HCT116 (cell line): ENCODE measurements at places on chromosomes 11 and 22.

GRCh38 chr11:111077530-111078322, 167.8 kb upstream of the POU2AF2 start:
- no peak overlapping the region for H3K4me3 ChIP-seq
- DNase-seq = no peak
- no peaks in the 10 kb centered on the region for H3K36me3 ChIP-seq

GRCh38 chr11:83257761-83258168, 28.4 kb downstream of the CCDC90B start:
- no peak overlapping the region for H3K4me3 ChIP-seq
- no peak for DNase-seq
- no peaks in the 10 kb centered on the region for H3K27me3 ChIP-seq
- no peak overlapping the region for H3K27ac ChIP-seq
- peaks cover 6% of the 10 kb centered on the region for H3K4me1 ChIP-seq

DNA sequence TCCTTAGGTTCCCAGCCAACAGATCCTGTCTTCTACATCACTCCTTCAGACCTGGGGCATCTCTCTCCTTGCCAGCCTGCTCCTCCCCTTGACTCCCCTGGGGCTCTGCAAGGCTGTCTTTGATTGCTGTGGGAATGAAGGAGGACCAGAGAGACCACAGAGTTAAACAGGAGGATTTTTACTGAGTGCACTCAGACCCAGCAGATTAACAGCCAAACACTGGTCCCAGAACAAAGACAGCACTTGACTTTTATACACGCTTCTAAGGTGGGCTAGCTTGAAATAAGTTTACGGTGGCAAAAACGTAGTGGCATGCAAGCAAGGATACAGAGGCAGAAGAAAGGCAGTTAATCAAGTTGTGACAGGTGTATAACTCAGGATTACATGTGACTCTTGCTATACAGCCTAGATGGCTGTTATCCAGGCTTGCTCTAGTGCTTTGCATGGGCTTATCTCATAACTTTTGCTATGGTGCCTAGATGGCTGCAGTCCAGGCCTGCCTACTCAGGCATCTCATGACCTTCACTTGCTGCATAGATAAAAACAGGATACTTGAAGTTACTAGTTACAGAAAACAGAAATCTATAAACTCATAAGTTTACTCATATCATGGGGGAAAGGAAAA, 22.0 kb upstream of the GLYATL1 start:
- no peak overlapping the region for H3K27ac ChIP-seq
- H3K36me3 ChIP-seq = no peaks in the 10 kb centered on the region
- no peak overlapping the region for H3K4me3 ChIP-seq
- no peak for DNase-seq
- no peaks in the 10 kb centered on the region for H3K4me1 ChIP-seq
- no peaks in the 10 kb centered on the region for H3K27me3 ChIP-seq

GRCh38 chr22:41905411-41906202, 9.3 kb downstream of the SHISA8 start:
- H3K36me3 ChIP-seq = peaks cover 7% of the 10 kb centered on the region; the same call in 1 of the 2 replicates
- no peaks in the 10 kb centered on the region for H3K27me3 ChIP-seq
- H3K4me1 ChIP-seq = no peaks in the 10 kb centered on the region; the same call in 1 of the 2 replicates
- no peak for DNase-seq

DNA sequence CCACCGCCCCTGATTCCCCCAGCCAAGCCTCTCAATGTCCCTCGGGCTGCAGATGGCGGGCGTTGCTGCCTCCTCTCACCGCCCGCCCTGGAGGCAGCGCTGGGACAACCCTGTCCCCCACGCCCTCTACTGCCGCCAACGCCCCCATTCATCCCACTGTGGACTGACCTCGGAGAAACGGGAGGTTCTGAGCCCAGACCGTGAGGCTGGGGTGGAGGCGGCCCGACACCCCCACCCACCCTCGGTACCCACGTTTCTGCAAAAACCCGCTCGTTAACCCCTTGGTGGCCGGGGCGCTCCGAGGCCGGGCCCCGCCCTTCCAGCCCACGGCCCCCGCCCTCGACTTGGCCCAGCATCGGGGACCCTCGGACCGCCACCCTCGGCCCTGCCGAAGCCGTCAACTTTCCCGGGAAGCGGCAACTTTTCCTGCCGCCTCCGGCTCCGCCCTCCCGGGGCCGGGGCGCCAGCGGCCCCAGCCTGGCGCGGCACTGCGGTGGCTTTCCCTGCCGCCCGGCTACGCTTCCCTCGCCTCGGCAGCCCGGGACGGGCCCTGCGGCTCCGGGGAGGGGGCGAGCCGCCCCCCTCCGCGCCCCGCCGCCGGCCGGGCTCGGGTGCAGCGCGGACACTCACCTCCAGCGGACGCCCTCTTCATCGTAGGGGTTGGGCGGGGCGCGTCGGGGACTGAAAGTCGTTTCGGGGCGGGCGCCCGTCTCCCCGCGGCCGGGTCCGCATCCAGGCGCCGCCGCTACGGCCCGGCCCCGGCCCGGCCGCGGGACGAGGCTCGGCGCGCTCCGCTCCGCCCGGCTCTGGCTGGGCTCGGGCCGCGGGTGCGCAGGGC, 458 bp downstream of the RTN4R start:
- H3K27me3 ChIP-seq = no peaks in the 10 kb centered on the region
- H3K4me3 ChIP-seq = peak overlapping the region; percentile 62
- H3K4me1 ChIP-seq = peaks cover 10% of the 10 kb centered on the region; the same call in 1 of the 2 replicates
- no peak for DNase-seq
- H3K27ac ChIP-seq = peak overlapping the region; percentile 61
- no peaks in the 10 kb centered on the region for H3K36me3 ChIP-seq

DNA sequence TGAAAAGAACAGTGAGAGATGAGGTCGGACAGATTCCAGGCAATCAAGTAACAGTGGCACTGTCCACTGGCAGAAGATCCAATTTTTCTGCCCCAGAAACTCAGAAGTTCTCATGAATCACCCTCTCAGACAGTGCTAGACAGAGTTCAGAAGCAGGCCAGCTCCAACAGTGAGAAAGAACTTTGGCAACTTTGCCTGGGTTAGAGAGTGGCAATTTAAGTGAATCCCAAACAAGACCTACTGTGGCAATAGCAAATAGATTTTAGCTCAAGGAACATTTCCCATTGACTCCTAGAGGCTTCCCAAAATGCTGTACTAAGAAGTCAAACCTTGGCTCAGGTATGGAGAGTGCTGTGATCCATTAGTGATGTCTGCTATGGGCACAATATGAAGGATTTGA, 12.3 kb downstream of the CD44 start:
- H3K4me1 ChIP-seq = peaks cover 19% of the 10 kb centered on the region
- no peak for DNase-seq
- H3K27ac ChIP-seq = peak overlapping the region; percentile 2; the same call in 1 of the 2 replicates
- no peak overlapping the region for H3K4me3 ChIP-seq
- no peaks in the 10 kb centered on the region for H3K27me3 ChIP-seq

GRCh38 chr11:126465573-126466188, 110.2 kb downstream of the ST3GAL4 start:
- no peaks in the 10 kb centered on the region for H3K4me1 ChIP-seq
- DNase-seq = no peak
- H3K27me3 ChIP-seq = peaks cover 18% of the 10 kb centered on the region; the same call in 1 of the 2 replicates
- no peak overlapping the region for H3K4me3 ChIP-seq

GRCh38 chr11:32895471-32895870, 2.9 kb downstream of the QSER1 start:
- no peak overlapping the region for H3K27ac ChIP-seq
- H3K4me3 ChIP-seq = no peak overlapping the region
- no peaks in the 10 kb centered on the region for H3K27me3 ChIP-seq
- peaks cover 19% of the 10 kb centered on the region for H3K4me1 ChIP-seq

DNA sequence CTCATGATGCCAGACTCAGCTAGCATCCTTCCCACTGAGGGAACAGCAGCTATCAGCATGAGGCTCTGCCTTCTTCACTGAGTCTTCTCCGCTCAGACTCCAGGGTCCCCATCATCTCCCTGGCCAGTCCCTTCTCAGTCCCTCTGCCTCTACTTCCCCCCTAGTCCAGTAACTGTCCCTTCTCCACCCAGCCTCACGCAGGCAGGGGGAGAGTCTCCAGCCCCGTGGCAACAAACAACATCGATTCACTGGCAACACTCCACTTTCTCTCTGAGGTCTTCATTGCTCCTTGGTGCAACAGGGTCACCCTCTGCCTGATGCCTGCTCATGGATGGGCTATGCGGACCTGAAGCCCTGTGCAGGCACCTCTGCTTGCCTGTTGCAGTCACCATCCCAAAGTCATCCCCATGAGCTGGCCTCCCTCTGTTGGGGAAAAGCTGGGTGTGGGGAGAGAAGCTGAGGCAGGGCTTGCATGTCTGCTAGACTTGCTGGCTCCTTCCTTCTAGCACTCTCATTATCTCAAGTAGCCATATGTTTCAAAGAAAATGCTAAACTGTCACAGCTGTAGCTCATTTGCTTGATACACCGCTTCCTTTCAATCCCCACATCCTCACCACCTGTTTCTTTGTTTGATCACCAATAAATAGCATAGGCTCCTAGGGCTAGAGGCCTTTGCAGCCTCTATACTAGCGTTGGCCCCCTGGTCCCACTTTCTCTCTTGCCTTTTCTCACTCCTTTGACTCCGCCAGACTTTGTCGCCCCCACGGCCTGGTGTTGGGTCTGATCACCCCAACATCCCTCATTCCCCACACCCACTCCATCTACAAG, 4.3 kb upstream of the BCR start:
- no peak for DNase-seq
- no peaks in the 10 kb centered on the region for H3K36me3 ChIP-seq
- H3K27me3 ChIP-seq = no peaks in the 10 kb centered on the region
- H3K4me3 ChIP-seq = no peak overlapping the region

GRCh38 chr22:35313311-35314121, 13.8 kb downstream of the TOM1 start:
- DNase-seq = no peak
- no peak overlapping the region for H3K27ac ChIP-seq
- no peaks in the 10 kb centered on the region for H3K36me3 ChIP-seq

- no peaks in the 10 kb centered on the region for H3K36me3 ChIP-seq
- H3K4me3 ChIP-seq = peak overlapping the region; percentile 76
- peaks cover 20% of the 10 kb centered on the region for H3K4me1 ChIP-seq
- peak overlapping the region; percentile 79 for H3K27ac ChIP-seq
- DNase-seq = no peak
Measured at GRCh38 chr11:76380159-76380976, 564 bp downstream of the THAP12 start.

- H3K4me3 ChIP-seq = no peak overlapping the region
- H3K4me1 ChIP-seq = no peaks in the 10 kb centered on the region
- no peaks in the 10 kb centered on the region for H3K27me3 ChIP-seq
- no peak overlapping the region for H3K27ac ChIP-seq
- no peaks in the 10 kb centered on the region for H3K36me3 ChIP-seq
Measured at GRCh38 chr11:60029015-60029632, 11.1 kb upstream of the OOSP2 start.

GRCh38 chr11:65014726-65015227, 817 bp downstream of the ARL2 start:
- H3K36me3 ChIP-seq = no peaks in the 10 kb centered on the region
- H3K27me3 ChIP-seq = no peaks in the 10 kb centered on the region
- H3K27ac ChIP-seq = peak overlapping the region; percentile 87

- H3K27ac ChIP-seq = no peak overlapping the region
- DNase-seq = no peak
- peaks cover 8% of the 10 kb centered on the region; the same call in 1 of the 2 replicates for H3K4me1 ChIP-seq
- no peaks in the 10 kb centered on the region for H3K36me3 ChIP-seq
Measured at GRCh38 chr11:134049303-134049702, 19.6 kb upstream of the JAM3 start.

- DNase-seq = no peak
- H3K4me1 ChIP-seq = no peaks in the 10 kb centered on the region
- H3K4me3 ChIP-seq = no peak overlapping the region
Measured at GRCh38 chr11:14320020-14320419, 39.0 kb downstream of the RRAS2 start.

GRCh38 chr22:50323900-50324299, 2.9 kb downstream of the DENND6B start:
- no peaks in the 10 kb centered on the region for H3K36me3 ChIP-seq
- H3K4me1 ChIP-seq = peaks cover 32% of the 10 kb centered on the region
- H3K27ac ChIP-seq = no peak overlapping the region

DNA sequence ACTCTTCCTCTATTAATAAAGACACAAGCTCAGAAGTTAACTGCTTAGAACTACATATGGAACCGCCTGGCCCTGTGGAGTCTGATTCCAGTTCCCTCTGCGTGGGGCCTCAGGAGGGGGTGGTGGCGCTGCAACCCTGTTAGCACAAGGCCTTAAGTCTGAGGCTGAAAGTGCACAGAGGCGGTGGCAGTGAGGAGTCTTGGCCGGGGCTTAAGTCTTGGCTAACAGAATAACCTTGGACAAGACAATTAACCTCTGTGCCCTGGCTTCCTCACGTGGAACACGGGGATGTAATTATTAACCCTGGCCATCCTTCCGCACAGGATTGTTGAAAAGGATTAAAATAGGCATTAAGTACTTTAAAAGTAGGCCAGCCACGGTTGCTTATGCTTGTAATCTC, 191.5 kb downstream of the CEP164 start:
- H3K4me3 ChIP-seq = no peak overlapping the region
- no peak overlapping the region for H3K27ac ChIP-seq
- no peaks in the 10 kb centered on the region for H3K4me1 ChIP-seq
- no peaks in the 10 kb centered on the region for H3K36me3 ChIP-seq
- H3K27me3 ChIP-seq = no peaks in the 10 kb centered on the region
- no peak for DNase-seq

DNA sequence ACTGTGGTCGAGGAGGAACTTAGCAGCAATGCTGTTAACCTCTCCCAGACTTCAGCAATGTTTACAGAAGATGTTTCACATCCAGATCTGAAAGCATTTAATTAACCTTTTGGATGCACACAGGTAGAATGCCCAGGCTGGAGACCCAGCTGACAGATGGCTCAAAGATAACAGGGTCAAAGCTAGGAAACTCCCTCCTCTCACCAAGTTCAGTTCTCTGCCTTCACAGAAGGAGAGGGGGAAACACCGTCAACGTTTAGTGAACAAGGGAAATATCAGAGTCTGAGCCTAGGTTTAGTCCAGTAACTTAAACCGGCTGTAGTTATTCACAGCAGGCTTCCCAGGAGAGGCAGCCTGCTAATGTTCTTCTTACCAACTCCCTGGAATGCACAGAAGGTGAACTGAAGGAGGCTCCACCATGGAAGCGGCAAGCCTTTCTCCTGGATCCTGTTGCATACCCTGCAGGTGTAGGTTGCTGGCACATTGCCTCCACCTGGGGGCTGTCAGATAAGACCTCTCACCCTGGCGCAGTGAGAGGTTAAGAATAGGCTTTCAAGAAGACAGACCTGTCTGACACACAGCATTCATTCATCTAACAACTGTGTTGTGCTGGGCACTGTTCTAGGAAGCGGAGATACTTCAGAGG, 23.5 kb upstream of the ANKK1 start:
- no peak overlapping the region for H3K4me3 ChIP-seq
- H3K4me1 ChIP-seq = no peaks in the 10 kb centered on the region
- H3K27ac ChIP-seq = no peak overlapping the region
- H3K27me3 ChIP-seq = no peaks in the 10 kb centered on the region
